T-helper 17 cell (primary cell): ENCODE measurements at places on chromosomes 16 and 17.

GRCh38 chr17:81067391-81067811 is 32.5 kb downstream of the BAIAP2 start:
- no peak overlapping the region for H3K4me3 ChIP-seq
- H3K27ac ChIP-seq = no peak overlapping the region
- H3K27me3 ChIP-seq = no peaks in the 10 kb centered on the region
- H3K4me1 ChIP-seq = peaks cover 6% of the 10 kb centered on the region
- no peak for DNase-seq

GRCh38 chr17:75642784-75643642 is 9.8 kb downstream of the SMIM5 start:
- H3K27ac ChIP-seq = no peak overlapping the region
- peaks cover 3% of the 10 kb centered on the region for H3K4me1 ChIP-seq
- H3K27me3 ChIP-seq = no peaks in the 10 kb centered on the region
- no peaks in the 10 kb centered on the region for H3K36me3 ChIP-seq
- no peak for DNase-seq

GRCh38 chr17:13485327-13485726 is 116.4 kb downstream of the HS3ST3A1 start:
- H3K4me1 ChIP-seq = no peaks in the 10 kb centered on the region
- no peak overlapping the region for H3K27ac ChIP-seq
- no peaks in the 10 kb centered on the region for H3K36me3 ChIP-seq
- H3K4me3 ChIP-seq = no peak overlapping the region
- H3K27me3 ChIP-seq = peaks cover 25% of the 10 kb centered on the region

- peaks cover 2% of the 10 kb centered on the region for H3K4me1 ChIP-seq
- no peak overlapping the region for H3K4me3 ChIP-seq
- H3K27me3 ChIP-seq = peaks cover 50% of the 10 kb centered on the region
These were observed 27.5 kb downstream of the TBX4 start for GRCh38 chr17:61479493-61480413.

- no peak for DNase-seq
- H3K27me3 ChIP-seq = no peaks in the 10 kb centered on the region
These were observed 133.9 kb upstream of the SOX9 start for GRCh38 chr17:71986886-71987285.

GRCh38 chr17:56431736-56432135 is 161.8 kb upstream of the NOG start:
- H3K27me3 ChIP-seq = peaks cover 35% of the 10 kb centered on the region
- no peak overlapping the region for H3K4me3 ChIP-seq
- no peak for DNase-seq

- H3K4me1 ChIP-seq = peaks cover 6% of the 10 kb centered on the region
- H3K36me3 ChIP-seq = peaks cover 3% of the 10 kb centered on the region
- H3K4me3 ChIP-seq = no peak overlapping the region
These were observed 16.2 kb upstream of the NAGLU start for GRCh38 chr17:42519546-42520491.

DNA sequence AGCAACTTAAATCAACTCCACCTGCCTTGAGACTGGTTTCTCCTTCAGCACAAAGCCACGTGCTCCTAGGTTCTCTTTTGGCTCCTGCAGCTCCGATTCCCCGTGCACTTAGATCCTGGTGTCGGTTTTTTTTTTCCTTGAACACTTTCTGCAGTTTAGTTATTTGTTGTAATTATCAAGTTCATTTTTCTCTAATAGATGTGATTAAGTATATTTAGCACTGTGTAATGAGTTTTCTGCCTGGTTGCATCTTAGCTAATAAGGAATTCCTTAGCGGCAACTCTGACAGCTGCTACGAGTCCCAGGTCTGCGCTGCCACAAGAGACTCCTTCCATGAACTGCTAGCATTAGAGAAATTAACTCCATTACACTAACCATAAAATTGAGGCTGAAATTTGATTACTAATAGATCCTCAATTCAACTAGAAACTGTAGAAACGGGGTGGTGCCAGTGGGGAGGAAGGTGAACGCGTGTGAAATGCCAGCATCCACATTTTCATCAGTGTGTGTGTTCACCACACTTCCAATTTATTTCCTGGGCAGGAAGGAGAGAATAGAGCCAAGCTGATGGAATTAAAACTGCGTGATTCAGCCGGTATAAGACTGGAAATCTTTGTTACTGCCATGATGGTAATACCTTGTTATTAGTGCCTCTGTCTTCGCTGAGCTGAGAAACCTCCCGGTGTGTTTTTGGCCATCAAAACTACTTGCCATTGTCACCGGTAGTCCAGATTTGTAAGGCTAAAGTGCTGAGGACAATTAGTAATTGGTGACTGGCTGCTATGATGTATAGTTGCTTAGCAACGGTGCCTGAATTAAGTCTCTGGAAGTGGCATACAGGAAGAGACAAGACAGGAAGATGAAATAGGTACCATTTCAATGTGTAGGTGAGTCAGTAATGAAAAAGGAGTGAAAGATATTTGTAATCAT is 232.4 kb downstream of the IRX3 start:
- no peak overlapping the region for H3K4me3 ChIP-seq
- no peaks in the 10 kb centered on the region for H3K27me3 ChIP-seq
- no peak overlapping the region for H3K27ac ChIP-seq
- H3K36me3 ChIP-seq = peaks cover 2% of the 10 kb centered on the region

GRCh38 chr17:35981908-35982330 is 622 bp upstream of the CCL16 start:
- peaks cover 4% of the 10 kb centered on the region for H3K36me3 ChIP-seq
- no peak for DNase-seq
- no peak overlapping the region for H3K4me3 ChIP-seq
- H3K27me3 ChIP-seq = peaks cover 50% of the 10 kb centered on the region
- H3K27ac ChIP-seq = no peak overlapping the region

DNA sequence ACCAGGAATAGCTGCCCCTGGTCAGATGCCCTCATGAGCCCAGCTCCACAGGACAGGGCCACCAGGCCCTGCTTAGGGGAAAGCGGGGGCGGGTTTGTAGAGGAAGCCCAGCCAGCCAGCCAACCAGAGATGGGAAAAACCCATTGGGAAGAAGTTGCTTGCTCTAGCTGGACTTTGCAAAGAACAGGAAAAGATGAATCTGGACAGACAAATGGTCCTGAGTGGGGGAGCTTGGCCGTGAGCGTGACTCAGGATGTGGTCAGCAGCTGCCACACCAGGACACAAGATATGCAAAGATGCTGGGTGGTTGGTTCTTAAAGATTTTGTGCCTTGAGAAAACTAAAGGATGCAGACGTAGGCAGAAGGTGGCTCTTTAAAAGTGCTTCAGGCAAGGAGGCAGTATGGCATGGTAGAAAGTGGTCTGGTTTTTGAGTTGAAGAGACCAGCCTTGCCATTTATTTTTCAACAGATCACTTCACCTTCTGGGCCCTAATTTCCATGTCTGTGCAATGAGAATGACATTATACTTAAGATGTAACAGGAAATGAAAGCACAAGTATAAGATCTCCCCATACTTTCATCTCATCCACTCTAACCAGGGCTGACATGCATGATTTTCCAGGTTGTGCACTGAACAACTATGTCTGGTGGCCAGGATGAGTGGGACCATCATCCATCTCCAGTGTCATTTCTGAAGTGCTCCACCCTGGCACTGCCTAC is 27.8 kb upstream of the HEATR6 start:
- H3K36me3 ChIP-seq = peaks cover 3% of the 10 kb centered on the region
- H3K4me1 ChIP-seq = peaks cover 8% of the 10 kb centered on the region
- no peak for DNase-seq
- peaks cover 43% of the 10 kb centered on the region for H3K27me3 ChIP-seq
- H3K27ac ChIP-seq = no peak overlapping the region
- no peak overlapping the region for H3K4me3 ChIP-seq

- H3K27ac ChIP-seq = no peak overlapping the region
- peaks cover 4% of the 10 kb centered on the region for H3K36me3 ChIP-seq
- DNase-seq = no peak
- H3K27me3 ChIP-seq = no peaks in the 10 kb centered on the region
- H3K4me3 ChIP-seq = no peak overlapping the region
- peaks cover 12% of the 10 kb centered on the region for H3K4me1 ChIP-seq
These were observed 25.5 kb downstream of the NDUFAF8 start for GRCh38 chr17:81264640-81265039.
